ENCODE measurements at places on chromosomes 7 and 10.

GRCh38 chr7:12719981-12720865 lies 32.8 kb downstream of the ARL4A start:
- DNase-seq: no peak

- no peak for DNase-seq
Observed at GRCh38 chr7:43771573-43771972, 13.1 kb downstream of the BLVRA start.

DNA sequence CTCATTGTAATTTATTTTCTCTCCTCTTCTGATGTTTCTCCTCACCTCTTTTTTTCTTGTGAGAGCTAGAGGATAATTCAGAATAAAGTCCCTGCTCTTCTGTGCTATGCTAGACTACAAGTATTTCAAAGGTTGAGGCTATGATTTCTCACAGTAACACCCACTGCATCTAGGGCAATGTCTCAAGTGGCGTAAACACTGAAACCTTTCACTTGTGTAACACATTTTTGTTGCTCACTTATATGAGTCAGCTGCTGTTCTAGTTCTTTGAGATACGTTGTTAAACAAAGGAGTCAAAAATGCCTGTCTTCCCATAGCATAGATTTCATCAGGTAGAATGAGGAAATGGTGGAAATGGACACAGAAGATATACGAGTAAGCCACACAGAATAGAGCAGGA lies 305.1 kb upstream of the PITRM1 start:
- DNase-seq: no peak

DNA sequence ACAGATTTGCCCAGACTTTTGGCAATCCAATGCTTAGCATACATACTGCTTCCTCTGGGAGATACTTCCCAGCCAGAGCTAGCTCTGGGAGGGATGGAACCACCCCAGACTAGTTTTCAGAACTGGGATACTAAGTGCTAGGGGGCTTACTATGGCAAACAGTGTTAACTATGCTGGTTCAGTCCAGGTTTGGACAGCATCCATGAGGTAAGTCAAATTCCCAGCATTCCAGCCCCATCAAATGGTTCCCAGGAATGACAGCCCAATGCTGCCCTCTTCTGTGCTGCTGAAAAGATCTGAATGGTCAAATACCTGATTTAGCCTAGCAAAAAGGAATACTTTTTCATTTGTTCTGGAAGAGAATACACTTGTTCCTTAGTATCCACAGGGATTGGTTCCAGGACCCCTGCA lies 141.7 kb upstream of the CCDC6 start:
- DNase-seq: no peak

DNA sequence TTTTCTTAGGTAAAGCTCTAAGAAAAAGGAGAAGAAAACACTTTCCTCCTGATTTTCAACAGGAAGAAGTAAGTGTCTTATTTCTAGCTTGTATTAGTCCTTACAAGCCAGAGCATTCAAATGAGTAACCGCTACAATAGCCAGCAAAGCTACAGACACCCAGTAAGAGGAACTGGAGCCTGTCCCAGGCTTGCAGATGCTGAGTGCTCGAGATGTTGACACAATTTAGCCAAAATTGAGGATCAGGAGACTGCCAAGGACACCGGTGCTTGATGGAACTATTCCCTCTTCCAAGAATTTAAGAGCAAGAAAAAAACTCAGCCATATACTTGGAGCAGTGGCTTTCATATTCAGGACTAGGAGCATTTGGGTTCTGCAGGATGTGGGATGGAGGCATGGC lies 149.3 kb upstream of the DPP6 start:
- no peak for DNase-seq

DNA sequence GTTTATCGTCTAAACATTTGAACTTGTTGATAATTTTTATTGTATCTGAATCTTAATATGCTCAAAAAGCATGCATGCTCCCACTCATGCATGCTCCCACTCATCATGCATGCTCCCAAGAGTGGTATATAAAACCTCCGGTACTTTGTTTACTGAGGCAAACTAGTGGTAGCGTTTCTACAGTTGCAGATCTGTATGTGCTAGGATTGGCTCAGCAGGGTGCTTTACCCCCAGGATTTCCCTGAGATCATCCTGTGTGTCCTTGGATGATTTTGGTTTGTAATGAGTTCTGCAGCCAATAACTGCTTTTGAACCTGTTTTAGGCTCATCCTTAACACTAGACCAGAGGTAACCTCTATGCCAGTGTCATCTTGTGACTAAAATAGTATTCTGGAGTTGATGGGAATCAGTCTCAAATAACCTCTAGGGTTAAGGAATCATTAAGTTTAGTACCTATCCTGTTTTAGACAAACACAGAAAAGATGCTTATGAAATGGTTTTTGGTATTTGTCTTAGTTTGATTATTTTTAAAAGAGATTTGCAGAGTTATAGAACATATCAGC lies 40.4 kb downstream of the PHTF2 start:
- DNase-seq: no peak

DNA sequence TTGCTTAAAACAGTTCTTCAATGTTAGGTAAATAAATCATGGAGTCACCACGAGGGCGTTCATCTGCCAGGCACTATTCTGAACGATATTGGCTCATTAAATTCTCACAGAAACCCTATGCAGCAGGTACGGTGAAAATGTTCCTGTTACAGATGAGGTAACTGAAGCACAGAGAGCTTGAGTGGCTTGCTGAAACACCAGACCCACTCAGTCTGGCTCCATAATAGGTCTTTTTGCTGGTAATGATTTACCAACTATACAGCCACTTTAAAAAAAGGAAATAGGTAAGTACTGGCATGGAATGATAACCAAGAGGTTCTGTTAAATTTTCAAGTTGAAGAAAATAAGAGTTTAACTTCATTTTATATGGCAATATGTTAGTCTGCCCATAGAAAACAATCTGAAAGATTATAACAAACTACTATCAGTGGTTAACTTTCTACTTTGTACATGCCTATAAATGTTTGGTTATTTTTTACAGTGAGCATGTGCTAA lies 1.3 kb upstream of the TM9SF3 start:
- no peak for DNase-seq

- DNase-seq: no peak
Observed at GRCh38 chr10:31390804-31391203, 71.8 kb downstream of the ZEB1 start.
